T-helper 2 cell treated with Interferon-gamma antibody and Interleukin-4, amounts not matched to agents 5 μg/mL and 100 μg/mL, for 36 hours (primary cell): ENCODE measurements at places on chromosomes 12 and 14.
A peak's percentile ranks its signal among the peaks of the same experiment; 100 is the strongest.

DNA sequence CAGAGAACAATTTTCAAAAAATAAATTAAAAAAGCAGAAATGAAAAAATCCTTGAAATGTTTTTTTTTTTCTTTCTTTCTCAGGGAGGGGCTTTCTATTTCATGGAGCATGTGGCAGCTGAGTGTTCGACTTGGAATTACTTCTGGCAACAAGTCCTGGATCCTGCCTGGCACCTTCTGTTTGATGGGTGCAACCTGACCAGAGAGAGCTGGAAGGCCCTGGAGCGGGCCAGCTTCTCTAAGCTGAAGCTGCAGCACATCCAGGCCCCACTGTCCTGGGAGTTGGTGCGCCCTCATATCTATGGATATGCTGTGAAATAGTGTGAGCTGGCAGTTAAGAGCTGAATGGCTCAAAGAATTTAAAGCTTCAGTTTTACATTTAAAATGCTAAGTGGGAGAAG is 22.5 kb upstream of the HIGD1C start:
- H3K4me1 ChIP-seq: peaks cover 15% of the 10 kb centered on the region
- DNase-seq: no peak
- no peaks in the 10 kb centered on the region for H3K27me3 ChIP-seq

- H3K4me1 ChIP-seq: peaks cover 1% of the 10 kb centered on the region
- H3K27ac ChIP-seq: no peak overlapping the region
- no peak for DNase-seq
- H3K36me3 ChIP-seq: peaks cover 4% of the 10 kb centered on the region
- H3K4me3 ChIP-seq: no peak overlapping the region
Observed at GRCh38 chr14:44989497-44990440, 27.8 kb downstream of the TOGARAM1 start.

- DNase-seq: no peak
- H3K27ac ChIP-seq: no peak overlapping the region
- no peak overlapping the region for H3K4me3 ChIP-seq
- no peaks in the 10 kb centered on the region for H3K27me3 ChIP-seq
- H3K4me1 ChIP-seq: peaks cover 7% of the 10 kb centered on the region
- H3K36me3 ChIP-seq: no peaks in the 10 kb centered on the region
Observed at GRCh38 chr12:52865090-52865944, 16.5 kb upstream of the KRT78 start.

DNA sequence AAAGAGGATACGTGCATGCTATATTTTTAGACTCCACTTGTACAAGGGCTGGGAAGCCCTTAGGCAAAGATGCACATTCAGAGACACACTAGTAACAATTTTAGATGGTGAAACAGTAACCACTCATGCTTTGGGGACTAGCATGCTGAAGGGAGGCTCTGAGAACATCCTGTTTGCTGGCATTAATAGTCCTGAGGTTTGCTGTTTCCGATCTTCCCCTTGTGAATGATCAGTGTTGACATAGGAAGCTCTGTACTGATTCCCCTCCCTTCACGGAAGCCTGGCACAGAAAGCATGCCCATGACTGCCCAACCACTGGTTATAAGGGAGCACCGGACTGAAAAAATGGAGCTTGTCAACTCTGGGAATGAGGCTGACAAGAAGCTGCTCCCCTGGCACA is 164.6 kb downstream of the GCH1 start:
- peak overlapping the region; percentile 50 for H3K4me3 ChIP-seq
- H3K27ac ChIP-seq: peak overlapping the region; percentile 67
- DNase-seq: no peak
- peaks cover 46% of the 10 kb centered on the region for H3K4me1 ChIP-seq
- H3K36me3 ChIP-seq: no peaks in the 10 kb centered on the region
- no peaks in the 10 kb centered on the region for H3K27me3 ChIP-seq

- peaks cover 10% of the 10 kb centered on the region for H3K36me3 ChIP-seq
- H3K4me1 ChIP-seq: peaks cover 55% of the 10 kb centered on the region
- peak overlapping the region; percentile 92 for H3K27ac ChIP-seq
- DNase-seq: peak; percentile 72
- H3K27me3 ChIP-seq: no peaks in the 10 kb centered on the region
Observed at GRCh38 chr14:89429199-89430181, 12.5 kb upstream of the FOXN3 start.

DNA sequence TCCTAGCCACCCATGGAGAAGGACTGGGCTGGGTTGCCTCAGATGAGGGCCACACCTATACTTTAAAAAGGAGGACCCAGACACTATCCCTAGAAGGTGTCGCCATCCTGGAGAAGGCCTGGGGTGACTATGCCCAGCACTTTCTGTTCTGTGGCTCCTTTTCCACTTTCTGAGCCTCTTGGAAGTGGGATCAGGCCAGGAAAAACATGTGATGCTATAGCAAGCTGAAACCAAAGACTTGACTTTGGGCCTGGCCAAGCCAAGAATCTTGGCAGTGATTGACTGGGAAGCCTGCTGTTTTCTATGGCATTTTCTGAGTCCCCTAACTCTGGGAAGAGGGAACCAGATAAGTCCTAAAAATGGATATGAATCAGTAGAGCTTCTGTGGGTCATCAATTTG is 332.3 kb downstream of the ZFP36L1 start:
- no peak overlapping the region for H3K4me3 ChIP-seq
- no peaks in the 10 kb centered on the region for H3K36me3 ChIP-seq
- no peak overlapping the region for H3K27ac ChIP-seq
- H3K4me1 ChIP-seq: no peaks in the 10 kb centered on the region
- H3K27me3 ChIP-seq: no peaks in the 10 kb centered on the region

- no peak overlapping the region for H3K4me3 ChIP-seq
- no peaks in the 10 kb centered on the region for H3K27me3 ChIP-seq
- no peaks in the 10 kb centered on the region for H3K36me3 ChIP-seq
- no peak for DNase-seq
- H3K4me1 ChIP-seq: no peaks in the 10 kb centered on the region
Observed at GRCh38 chr14:29391801-29392200, 535.8 kb downstream of the PRKD1 start.

DNA sequence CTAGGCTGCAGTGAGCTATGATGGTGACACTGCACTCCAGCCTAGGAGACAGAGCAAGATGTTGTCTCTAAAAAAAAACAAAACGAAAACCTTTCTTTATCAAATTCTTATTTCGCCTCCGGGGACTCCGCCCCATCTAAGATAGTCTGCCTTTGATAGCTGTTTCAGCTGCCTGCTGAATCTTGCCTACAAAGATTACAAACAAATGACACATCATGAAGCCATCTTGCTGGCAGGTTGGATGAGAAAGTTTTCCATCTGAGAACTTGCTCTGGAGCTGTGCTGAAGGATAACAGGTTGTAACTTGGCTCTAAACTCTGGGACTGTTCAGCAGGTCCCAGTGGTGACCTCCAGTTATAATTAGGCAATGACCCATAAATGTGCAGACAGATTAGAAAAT is 41.8 kb upstream of the AEBP2 start:
- H3K27ac ChIP-seq: no peak overlapping the region
- no peaks in the 10 kb centered on the region for H3K4me1 ChIP-seq
- no peak overlapping the region for H3K4me3 ChIP-seq
- H3K36me3 ChIP-seq: no peaks in the 10 kb centered on the region

- H3K4me3 ChIP-seq: peak overlapping the region; percentile 88
- peak overlapping the region; percentile 84 for H3K27ac ChIP-seq
- H3K4me1 ChIP-seq: peaks cover 33% of the 10 kb centered on the region
- H3K27me3 ChIP-seq: no peaks in the 10 kb centered on the region
- H3K36me3 ChIP-seq: peaks cover 8% of the 10 kb centered on the region
- DNase-seq: peak; percentile 66
Observed at GRCh38 chr14:93112891-93113677, 2.6 kb downstream of the ITPK1 start.

GRCh38 chr12:123643911-123644310 is 10.3 kb downstream of the GTF2H3 start:
- H3K4me1 ChIP-seq: no peaks in the 10 kb centered on the region
- H3K4me3 ChIP-seq: no peak overlapping the region
- peaks cover 27% of the 10 kb centered on the region for H3K36me3 ChIP-seq
- no peak overlapping the region for H3K27ac ChIP-seq
- no peak for DNase-seq

- H3K27me3 ChIP-seq: no peaks in the 10 kb centered on the region
- H3K4me1 ChIP-seq: no peaks in the 10 kb centered on the region
- H3K4me3 ChIP-seq: no peak overlapping the region
- H3K27ac ChIP-seq: no peak overlapping the region
- no peak for DNase-seq
Observed at GRCh38 chr14:61080591-61081010, 99.6 kb downstream of the SLC38A6 start.

GRCh38 chr12:30882706-30883105 is 43.8 kb upstream of the TSPAN11 start:
- no peak overlapping the region for H3K27ac ChIP-seq
- no peak for DNase-seq
- H3K27me3 ChIP-seq: peaks cover 9% of the 10 kb centered on the region
- no peaks in the 10 kb centered on the region for H3K4me1 ChIP-seq
- H3K36me3 ChIP-seq: no peaks in the 10 kb centered on the region

GRCh38 chr12:40229690-40230651 is 5.2 kb downstream of the LRRK2 start:
- no peak overlapping the region for H3K27ac ChIP-seq
- DNase-seq: no peak
- no peak overlapping the region for H3K4me3 ChIP-seq
- no peaks in the 10 kb centered on the region for H3K36me3 ChIP-seq

- H3K4me1 ChIP-seq: peaks cover 7% of the 10 kb centered on the region
- H3K4me3 ChIP-seq: peak overlapping the region; percentile 36
- H3K27me3 ChIP-seq: peaks cover 66% of the 10 kb centered on the region
- no peaks in the 10 kb centered on the region for H3K36me3 ChIP-seq
- no peak for DNase-seq
- no peak overlapping the region for H3K27ac ChIP-seq
Observed at GRCh38 chr12:109715310-109716091, 1.9 kb downstream of the FAM222A start.
